ENCODE measurements at places on chromosomes 5 and 9.

DNA sequence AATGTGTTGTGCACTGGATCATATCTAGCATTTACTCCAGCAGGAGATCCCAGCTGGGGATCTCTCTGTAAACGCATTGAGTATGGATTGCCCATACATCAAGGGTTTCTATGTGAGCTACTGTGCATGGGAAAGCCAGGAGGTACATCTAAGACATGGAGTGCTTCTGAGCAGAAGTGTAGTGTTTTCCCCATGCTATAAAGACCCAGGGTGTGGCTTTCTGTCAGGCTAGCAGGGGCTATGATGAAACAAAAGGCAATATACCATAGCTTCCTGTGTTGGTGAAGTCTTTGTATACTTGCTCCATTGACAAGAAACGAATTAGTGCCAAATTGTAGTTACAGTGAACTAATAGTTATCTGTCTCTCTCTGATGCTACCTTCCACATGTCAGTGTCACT lies 329.3 kb upstream of the TLE4 start:
- no peak for DNase-seq

GRCh38 chr9:121399883-121400607 lies 30.0 kb upstream of the STOM start:
- peak; percentile 63 for DNase-seq

DNA sequence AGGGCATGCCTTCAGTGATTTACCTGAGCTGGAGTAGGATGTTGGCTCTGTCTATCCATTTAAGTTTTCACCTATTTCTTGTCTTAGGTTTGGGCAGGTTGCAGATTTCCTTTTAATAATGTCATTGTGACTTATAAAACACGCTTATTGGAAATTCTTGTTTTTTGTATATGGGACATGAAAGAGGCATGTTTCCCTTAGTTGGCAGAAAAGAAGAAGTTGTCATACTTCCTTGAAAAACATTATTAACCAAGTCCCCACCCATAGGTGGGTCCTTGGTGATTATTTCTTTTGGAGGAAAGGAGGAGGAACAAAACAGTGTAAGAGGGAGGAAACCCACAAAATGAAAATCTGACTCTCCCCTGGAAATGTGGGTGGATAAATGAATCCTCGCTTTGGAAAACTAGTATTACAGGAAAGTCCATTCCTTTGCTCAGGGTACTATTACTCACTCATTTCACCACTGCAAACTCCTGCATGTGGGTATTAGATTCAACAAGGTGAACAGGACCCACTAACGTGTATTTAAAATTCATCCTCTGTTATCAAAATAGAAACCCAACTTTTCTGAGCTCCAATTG lies 9.3 kb downstream of the CER1 start:
- no peak for DNase-seq

GRCh38 chr9:120913647-120914264 lies 12.8 kb downstream of the TRAF1 start:
- no peak for DNase-seq

DNA sequence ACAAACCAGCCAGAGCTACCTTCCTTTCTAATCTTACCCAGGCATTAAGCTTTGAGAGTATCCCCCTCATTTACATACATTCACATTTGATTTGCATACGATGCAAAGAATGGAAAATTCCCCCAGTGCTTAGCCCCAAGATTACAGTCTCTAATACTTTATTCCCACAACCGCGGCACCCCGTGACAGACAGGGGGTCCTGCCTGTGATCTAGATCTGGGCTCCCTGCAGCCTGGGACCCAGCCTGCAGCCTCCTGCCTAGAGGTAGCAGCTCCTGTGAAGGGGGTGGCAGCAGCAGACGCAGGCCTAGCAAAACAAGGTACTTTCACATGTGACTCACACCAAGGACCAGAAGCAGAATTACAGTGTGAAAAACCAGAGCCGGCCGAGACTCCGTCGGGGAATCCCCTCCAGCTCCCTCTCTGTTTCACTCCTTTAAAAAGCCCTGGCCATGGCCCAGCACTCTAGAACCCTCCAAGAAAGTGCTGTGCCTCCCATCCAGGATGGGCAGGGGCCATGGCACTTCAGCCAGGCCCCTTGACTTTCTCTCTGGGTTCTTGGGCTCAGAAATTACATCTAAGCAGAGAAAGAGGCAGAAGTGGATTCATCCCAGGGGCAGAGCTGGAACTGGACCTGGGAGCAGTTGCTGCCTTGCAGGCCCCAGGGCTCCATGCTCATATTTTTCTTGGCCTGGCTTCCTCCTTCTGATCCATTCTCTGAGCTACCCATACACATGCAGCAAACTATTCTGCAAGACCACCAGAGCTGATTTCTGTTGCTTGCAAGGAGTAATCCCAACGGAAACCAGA lies 14.0 kb upstream of the TCF7 start:
- no peak for DNase-seq

DNA sequence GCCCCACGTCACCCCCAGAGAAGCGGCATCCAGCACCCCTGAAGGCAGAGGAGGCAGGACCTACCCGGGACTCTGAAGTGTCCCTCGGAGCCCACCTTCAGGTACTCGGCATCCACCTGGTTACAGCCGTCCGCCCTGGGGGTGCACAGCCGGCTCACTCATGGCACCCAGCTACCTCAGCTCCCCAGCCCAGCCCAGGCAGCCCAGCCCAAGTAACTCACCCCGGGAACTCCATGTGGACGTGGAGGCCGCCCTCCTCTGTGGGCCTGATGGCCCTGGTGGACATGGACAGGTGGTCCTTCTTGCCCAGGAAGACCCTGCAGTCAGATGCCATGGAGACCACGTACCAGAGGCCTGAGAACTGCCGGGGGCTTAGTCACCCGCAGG lies 676 bp downstream of the LCN15 start:
- no peak for DNase-seq

DNA sequence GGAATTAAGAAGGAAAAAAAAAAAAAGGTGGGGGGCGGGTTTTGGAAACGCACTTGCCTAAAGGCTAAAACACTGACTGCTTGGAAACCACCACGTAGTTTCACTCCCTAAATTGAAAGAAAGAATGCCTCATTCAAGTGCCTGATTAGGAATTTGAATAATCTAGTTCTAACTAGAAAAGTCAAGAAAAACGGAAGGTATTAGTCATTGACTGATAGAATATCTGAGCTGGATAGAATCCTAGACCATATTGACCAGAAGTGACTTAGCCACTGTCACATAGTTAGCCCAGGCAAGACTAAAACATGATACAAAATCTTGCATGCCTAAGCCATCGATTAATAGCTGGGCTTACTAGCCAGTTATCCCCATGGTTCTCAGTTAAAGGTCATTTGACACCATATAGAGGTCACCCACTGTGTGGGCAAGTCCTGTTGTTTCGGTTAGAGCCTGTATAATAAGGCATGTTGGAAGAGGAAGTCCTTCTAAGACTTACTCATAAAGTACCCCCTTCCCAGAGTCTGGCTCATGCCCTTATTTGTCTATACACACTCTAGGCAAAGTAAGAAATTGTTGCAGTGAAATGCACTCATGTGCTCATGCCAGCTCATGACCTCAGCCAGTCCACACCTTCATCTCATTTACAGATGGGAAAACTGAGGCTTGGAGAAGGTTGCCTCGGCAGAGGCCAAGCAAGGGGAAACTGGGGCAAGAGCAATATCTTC lies 40.2 kb downstream of the SH3RF2 start:
- no peak for DNase-seq

DNA sequence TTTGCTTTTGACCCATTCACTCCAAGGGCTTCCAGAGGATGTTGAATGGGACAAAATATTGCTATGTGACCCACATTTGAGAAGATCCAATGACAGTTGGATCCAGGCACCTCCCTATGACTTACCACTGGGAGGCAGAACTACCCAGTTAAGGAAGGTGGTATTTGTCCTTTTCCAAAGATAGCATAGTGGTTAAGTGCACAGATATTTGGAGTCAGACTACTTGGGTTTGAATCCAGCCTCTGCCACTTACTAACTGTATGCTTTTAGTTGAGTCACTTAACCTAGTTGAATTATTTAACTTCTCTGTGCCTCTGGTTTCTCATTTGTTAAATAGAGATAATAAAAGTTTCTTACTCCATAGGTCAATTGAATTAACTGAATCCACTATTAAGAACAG lies 74.5 kb upstream of the PALM2AKAP2 start:
- no peak for DNase-seq

- DNase-seq = no peak
Measured at GRCh38 chr5:153086486-153086885, 404.0 kb upstream of the GRIA1 start.

DNA sequence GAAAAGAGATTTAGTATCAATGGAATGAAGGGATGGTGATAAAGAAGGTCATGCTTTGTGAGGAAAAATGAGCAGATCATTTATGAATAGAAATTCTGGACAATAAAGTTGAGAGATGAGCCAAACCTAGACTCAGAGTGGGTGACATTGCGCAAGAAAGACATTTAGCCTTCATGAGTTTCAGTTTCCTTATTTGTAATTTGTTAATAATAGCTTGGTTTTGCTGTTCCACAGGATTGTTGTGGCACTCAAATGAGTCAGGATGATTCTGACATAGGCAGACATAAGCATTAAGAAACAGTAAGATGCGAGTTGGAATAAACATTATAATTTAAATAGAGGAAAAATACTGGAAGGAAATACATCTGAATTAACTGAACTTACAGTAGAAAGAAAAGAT lies 34.8 kb downstream of the ITGA2 start:
- DNase-seq = peak; percentile 66

DNA sequence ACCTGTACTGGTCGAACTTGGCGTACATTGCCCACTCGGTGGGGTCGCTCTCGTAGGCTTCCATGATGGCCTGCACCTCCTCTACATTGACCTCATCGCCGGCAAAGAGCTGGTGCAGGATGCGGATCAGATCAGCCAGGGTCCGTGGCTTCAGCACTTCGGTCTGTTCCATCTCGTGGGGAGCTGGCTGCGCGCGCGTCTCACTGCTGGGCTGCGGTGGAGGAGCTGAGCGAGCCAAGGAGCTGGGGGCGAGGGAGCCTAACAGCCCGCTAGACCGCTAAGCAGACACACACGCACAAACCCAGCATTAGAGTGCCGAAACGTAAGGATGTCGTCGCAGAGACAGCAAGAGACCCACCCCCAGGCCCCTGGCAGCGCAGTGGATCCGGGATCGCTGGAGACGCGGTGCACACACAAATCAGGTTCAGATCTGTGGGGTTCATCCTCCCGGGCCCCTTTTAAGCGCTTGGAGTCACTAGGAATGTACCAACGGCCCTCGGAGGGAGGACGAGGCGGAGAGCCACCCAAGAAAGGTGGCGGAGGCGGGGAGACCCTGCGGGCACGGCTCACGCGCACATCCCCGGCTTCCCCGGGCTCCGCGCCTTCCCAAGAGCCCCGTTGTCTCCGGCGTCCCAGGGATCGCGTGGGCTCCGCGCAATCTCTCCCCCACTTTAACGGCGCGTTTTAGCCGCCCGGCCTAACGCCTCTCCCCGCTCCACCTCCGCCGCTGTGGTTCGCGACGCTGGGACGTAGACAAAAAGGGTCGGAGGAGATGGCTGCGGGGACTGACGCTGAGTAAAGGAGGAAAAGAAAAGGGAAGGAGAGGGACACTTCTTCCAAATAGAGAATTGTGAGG lies at the start of gene CDO1:
Gene CDO1, minus strand, starts transcription at position 434 of the 856 bp plus-strand sequence. Its CDS starts 262 bp downstream, at position 172.
- peak; percentile 38 for DNase-seq

GRCh38 chr5:111537141-111538024 lies 25.0 kb upstream of the STARD4 start:
- no peak for DNase-seq

DNA sequence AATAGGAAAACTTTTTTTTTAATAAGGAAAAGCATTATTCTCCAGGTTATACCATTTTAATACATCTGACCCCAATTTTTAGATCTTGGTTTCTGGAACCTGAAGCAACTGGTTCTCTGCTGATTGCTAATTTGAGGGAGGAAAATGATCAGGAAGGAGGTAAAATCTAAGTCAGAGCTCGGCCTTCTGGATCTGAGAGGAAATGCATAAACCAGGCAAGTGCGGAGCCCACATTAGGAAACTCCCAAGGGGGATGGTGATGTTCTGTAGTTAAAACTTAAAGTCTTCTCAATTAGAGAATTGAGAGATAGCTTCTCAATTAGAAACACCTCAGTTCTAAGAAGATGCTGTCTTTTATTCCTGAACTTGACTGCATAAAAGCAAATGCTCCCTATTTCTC lies 113.5 kb downstream of the TSSK1B start:
- DNase-seq = no peak

GRCh38 chr5:170861917-170862766 lies at the start of gene RANBP17:
Gene RANBP17, plus strand, starts transcription at chr5:170862018.
- DNase-seq = no peak

DNA sequence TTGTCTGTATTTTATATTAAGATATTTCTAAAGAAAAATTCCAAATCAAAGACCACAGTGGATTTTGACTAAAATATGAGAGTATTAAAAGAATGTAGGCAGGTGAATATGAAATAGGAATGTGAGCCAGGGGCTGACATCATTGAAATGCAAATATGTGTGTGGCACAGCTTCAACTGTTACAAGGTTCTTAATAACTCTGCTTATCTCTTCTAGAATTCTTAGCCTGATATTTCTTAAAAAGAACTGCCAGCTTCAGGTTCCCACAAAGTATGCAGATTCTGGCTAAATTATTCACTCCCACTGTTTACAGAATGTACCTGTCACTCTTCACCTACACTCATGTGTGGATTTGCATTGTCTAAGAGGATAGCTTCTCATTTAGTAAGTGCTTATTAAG lies 274.4 kb downstream of the DIRAS2 start:
- DNase-seq = no peak

DNA sequence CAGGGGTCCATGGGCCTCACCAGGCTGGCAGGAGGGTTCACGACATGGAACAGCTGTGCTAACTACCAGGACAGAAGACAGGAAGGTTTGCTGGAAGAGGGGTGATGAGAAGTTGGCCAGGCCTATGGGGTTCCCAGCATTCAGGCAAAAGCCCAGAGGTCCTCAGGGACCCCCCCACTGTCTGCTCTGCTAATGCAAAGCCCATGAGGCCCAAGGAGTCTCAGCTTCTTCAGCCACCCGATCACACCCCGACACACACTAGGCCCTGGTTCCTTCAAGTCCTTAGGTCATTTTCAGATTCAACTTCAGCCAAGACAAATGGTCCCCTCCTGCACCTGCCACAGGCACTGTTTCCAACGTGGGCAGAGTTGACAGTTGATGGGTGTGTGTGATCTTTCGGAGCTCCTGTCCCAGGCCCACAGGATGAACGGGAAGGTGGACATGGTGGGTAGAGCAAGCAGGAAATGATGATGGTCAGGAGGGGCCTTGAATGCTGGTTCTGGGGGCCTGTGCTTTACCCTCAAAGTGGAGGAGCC lies 20.4 kb downstream of the ADAMTS2 start:
- DNase-seq = no peak

Measured in AG08395 (cell line).